ENCODE measurements at places on chromosomes 11 and 22.

DNA sequence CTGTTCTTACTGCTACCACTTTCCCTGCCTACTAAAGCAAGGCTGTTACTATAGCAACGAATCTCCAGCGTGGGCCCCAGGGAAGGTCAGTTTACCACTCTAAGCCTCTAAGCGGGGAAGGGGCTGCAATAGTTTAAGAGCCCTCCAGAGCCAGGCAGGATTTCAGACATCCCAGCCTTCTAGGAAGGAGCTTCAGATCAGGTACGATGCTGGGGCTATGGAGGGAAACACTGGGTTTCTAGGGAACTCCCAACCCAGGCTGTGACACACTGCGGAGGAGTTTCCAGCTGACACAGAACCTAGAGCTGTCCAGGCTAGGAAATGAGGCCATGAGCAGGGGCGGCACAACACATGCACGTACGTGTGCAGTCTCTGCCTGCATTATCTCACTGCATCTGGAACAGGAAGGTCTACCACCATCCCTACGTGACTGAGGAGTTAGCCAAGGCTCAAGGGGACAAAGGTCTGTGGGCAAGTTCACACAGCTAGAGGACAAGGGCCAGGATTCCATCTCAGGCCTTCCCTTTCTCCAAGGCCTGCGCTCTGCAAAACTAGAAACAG lies 20.4 kb downstream of the HPS4 start:
- DNase-seq = no peak

GRCh38 chr11:120221115-120221752 lies 10.4 kb downstream of the OAF start:
- DNase-seq = no peak

DNA sequence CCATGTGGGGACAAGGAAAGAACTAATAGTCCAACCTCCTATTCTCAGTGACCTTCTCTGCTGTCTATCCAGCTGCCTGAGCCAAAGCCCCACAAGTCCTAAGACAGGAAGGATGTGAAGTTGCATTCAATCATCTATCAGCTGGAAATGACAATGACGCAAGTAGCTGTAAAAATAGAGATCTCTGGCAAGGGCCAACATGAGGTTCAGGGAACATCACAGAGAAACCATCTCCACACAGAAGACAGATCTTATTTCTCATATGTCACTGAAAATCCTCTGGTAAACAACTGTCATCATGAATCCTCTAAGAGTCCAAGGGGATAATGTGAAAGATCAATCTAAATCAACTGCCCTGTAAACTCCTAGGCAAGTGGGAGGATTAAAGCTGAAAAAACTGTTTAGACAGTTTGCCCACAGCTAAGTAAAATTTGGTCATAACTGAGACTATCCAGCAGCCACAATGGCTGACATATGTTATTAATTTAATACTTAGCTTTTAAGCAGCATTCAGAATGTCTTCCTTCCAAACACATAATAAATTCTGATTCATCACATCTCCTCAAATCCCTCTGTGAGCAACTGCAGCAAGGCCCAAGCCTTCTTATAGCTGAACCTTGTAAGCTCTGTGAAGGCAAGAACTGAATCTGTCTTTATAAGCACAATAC lies 52.1 kb downstream of the ALG9 start:
- DNase-seq = no peak

DNA sequence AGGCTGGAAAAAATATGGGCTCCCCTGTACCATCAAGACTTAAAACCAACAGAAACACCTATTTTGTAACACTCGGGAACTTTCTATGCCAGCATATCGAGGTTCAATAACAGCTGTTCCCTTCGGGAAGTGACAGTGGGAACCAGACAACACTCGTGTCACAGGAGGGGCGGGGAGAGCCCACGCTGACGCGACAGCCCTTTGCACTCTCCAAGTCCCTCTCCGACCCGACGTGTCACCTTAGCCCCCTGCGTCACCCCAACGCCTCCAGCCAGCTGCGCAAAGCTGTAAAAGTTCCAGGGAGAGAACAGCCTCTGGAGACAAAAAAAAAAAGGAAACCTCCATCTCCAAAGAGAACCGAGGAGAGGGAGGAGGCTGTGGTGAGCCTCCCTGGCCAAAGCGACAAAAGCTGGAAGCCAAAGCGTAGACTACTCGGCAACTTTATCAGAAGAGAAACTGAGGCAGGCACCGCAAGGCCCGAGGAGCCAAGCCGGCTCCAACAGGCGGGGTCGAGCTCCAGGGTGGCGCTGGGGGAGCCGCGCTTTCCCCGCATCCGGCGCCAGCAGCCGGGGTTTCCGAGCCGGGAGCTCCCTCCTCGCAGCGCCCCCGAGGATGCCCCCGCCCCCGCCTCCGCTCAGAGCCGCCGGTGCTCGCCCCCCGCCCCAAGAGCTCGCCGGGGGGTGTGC lies 751 bp downstream of the ARFGAP3 start:
- DNase-seq = peak; percentile 23

GRCh38 chr11:41309111-41309522 lies 150.3 kb downstream of the LRRC4C start:
- no peak for DNase-seq

DNA sequence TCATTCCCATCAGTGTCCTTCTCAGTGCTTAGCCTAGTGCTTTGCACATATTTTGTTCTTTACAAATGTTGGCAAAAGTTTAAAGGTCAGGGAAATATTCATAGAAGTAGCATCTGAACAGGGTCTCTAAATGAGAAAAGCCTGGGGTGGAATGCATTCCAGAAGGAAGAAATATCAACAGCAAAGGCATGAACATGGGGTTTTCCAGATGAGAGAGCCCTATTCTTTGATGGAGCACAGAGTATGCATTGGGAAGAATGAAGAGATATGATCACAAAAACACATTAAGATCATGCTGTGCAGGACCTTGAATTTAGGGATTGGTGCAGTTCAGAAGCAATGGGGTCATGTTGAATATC lies 140.2 kb downstream of the SNX19 start:
- no peak for DNase-seq

- no peak for DNase-seq
Observed at GRCh38 chr11:44817207-44817949, 90.6 kb downstream of the TSPAN18 start.

DNA sequence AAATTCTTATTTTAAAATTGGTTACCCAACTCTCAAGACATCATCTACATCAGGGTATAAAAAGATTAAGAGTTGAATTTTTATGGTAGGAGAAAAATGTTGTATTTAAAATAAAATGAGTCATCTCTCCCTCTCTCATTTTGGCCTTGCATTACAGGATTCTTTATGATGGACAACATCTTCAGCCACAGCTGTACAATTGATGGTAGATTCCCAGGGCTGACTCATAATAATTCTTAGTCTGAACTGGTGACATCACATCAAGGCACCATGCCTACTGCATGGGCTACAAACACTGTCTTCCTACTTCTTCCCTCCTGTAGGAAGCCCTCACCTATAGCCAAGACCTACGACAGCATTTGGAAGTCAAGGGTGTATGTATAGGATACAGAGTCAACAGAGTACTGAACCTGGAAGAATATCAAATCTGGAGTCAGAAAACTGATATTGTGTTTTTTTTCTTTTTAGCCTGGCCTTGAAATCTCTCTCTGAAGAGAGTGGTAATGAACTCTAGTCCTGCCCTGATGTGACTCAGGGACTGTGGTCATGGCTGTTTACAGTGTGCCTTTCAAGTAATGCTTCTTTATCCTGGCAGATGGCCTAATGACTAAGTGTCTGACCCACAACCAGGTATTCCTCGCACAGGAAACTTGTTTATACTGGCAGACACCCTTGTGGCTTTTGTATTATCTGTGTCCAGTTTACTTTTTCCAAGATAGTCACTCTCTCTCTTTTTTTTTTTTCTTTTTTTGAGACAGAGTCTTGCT lies 32.5 kb downstream of the MRGPRX2 start:
- DNase-seq = no peak

GRCh38 chr11:39804271-39804670 lies 1655.2 kb downstream of the LRRC4C start:
- DNase-seq = no peak

GRCh38 chr11:74532501-74533246 lies 39.1 kb upstream of the LIPT2 start:
- no peak for DNase-seq

DNA sequence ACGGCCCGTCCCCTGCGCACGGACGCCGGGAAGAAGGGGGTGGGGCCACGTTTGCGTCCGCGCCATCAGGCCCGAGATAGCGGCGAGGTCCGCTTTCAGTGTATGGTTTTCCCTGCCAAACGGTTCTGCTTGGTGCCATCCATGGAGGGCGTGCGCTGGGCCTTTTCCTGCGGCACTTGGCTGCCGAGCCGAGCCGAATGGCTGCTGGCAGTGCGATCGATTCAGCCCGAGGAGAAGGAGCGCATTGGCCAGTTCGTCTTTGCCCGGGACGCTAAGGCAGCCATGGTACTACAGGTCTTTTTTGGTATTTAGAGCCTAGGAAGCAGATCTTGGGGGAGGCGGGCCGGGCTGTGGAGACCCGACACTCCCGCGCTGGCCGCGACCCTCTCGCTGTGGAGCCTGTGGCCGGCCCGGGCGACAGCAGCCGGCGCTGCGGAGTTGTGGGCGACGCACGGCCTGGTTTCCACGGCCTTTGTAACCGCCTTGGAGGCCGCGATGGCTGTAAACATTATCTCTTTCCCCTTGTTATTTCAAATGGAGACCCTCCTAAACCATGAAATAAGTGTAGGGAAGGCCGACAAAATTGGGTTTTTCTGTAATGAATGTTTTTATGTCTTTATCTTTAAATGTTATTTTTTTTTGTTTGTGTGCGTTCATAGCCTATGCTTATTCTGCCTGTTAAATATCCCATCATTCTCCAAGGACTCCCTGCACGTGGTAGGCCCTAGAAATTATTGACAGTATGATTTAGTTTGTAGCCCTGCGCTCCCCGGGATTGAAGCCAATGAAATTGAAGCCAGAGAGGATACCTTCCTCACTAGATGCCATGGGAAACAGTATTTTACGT lies at the start of gene AASDHPPT:
AASDHPPT (plus strand) TSS at position 54 of the 847 bp plus-strand sequence; CDS start at position 103, 49 bp downstream.
- DNase-seq = peak; percentile 22

DNA sequence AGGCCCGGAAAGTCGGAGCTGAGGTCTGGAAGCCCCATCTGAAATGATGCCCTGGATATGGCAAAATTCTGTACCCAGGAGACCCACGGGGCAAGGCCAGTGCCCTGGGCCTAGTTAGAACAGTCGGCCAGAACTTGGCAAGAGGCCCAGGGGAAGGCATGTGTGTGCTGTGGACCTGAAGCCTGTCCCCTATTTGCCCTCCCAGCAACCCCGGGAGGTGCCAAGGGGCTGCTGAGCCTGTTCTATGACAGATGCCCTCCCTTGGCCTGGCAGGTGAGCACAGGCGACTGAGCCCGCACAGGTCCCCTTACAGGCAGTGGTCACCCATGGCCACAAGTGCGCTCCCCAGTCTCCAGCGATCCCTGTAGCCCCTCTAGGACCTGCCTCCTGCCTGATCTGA lies 51.7 kb downstream of the NAT10 start:
- DNase-seq = no peak

DNA sequence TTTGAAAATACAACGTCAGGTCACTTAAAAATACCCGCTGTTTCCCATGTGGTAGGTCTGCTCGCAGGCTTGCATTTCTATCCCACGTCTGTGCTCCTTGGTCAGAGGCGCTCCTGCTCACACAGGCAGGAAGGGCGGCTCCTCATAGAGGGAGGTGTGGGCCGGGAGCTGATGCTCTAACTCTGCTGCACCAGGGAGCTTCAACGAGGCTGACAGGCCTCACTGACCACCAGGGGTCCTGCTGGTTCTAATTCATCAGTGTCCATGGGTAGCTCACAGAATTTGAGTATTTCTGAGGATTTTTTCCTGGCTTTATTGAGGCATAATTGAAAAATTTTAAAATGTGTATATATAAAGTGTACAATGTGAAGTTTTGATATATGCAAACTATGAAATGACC lies 68.5 kb downstream of the PIWIL3 start:
- no peak for DNase-seq

DNA sequence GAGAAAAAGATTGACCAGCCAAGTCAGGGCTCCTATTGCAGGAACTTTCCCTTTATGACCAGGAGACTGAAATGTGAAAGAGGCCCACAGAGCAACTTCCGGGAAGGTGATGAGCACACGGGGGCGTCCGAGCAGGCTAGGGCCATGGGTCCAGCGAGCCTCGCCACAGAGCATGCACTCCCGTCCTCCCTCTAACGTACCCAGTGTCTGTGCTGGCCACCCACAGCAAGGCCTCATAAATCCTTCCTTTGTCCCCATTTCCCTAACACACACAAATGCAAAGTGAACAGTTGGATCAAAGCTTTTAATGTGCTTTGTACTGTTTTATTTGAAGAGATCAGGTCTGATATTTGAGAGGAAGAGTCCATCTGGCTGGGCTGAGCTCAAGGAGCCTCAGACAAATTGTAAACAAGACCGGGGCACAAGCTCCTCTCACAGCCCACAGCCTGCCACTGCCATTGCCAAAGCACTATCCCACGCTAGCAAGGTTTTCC lies 44.3 kb downstream of the BLID start:
- no peak for DNase-seq

GRCh38 chr11:14617241-14618027 lies 26.2 kb upstream of the PDE3B start:
- DNase-seq = no peak

- no peak for DNase-seq
Observed at GRCh38 chr11:74677131-74677530, 54.1 kb downstream of the CHRDL2 start.

DNA sequence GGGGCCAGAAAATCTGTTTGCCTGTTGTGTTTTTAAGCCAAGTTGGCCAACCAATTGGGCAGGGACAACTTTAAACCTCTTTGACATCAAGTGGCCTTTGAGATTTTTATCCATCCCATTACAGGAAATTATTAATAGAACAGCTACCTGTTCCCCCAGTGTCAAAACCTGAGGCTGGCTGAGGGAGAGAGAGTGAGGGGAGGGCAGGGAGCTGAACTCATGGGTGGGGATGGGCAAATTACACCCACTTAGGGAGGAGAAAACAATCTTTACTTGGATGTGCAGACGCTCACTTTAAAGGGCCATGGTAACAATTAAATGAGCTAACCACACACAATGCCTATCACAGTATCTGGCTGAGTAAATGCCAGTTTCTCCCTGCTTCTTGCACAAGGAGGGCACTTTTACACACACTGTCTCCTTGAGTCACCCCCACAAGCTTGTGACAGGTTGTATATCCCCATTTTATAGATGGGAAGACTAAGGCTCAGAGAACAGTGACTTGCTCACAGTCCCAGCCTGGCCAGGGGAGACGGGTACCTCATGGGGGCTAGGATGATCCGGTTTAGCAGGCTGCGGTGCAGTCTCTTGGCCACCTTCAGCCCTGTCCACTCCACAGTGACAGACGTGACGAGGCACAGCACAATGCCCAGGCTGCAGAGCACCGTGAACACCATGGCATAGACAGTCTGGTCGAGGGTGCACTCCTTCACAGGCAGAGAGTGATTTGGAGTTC lies 17.8 kb upstream of the KCNJ11 start:
- DNase-seq = no peak

GRCh38 chr11:32817181-32817851 lies 12.4 kb upstream of the PRRG4 start:
- DNase-seq = no peak

- DNase-seq = no peak
Observed at GRCh38 chr11:132122735-132123134, 752.3 kb downstream of the NTM start.

GRCh38 chr22:45336971-45337431 lies 27.3 kb downstream of the FAM118A start:
- DNase-seq = no peak

- no peak for DNase-seq
Observed at GRCh38 chr11:74877132-74877531, 71.8 kb downstream of the XRRA1 start.

All from stimulated activated CD4-positive, alpha-beta T cell treated with anti-CD3 and anti-CD28 coated beads, Interleukin-15, amount 100 ng/mL, for 1 hour (primary cell).